ENCODE measurements at places on chromosomes 2 and 18.

- no peak for DNase-seq
Observed at GRCh38 chr18:54147439-54147838, 77.0 kb downstream of the MBD2 start.

DNA sequence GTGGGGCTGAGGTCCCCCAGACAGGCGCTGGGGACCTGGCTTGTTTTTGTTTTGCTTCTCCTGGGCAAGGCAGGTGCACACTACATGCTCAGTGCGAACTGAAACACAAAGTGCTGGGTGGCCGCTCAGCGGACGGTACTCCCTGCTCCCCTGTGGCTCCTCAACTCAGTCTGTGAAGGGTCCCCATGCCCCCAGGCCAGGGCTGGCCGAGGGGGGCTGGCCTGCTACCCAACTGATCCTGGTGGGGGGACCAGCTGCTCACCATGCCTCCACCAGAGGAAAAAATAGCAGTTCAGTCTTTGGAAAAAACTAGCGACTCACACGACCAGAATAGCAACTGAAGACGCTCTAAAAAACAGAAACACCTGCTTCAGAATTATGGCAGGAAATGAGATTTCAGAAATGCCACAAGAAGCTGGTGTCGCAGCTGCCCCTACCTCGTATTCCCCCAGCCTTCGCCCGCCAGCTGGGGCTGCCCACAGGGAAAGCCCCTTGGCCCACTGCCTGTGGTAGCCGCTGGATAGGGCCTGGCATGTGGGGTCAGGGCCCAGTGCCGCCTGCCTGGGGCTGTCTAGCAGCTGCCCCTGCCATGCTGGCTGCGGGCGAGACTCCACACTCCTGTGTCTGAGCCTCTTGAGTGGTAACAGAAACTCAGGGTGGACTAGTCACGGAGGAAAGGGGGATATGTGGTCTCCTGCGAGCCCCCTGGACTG, 43.7 kb downstream of the MEX3C start:
- no peak for DNase-seq

GRCh38 chr2:159185401-159186130, 100.9 kb downstream of the WDSUB1 start:
- peak; percentile 42 for DNase-seq

GRCh38 chr2:240128608-240129145, 7.4 kb downstream of the COPS9 start:
- no peak for DNase-seq

GRCh38 chr2:239380831-239381708, 19.8 kb downstream of the HDAC4 start:
- DNase-seq = no peak

DNA sequence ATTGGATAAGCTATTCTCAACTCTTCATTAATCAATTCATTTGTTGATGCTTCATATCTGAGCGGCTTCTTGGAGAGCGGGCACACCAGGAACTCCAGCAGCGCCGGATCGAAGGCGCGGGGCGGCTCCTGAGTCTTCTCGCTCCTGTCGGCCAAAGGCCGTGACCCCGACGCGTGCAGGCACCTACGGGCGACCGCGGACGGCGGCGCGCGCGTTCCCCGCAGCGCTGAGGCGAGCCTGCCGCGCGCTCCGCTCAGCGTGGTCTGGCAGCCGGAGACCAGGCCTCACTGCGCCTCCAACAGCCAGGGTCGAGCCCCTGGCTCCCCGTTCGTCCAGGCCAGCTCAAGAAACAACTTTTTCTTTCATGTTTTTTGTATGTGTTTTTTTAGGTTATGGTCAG, 97.5 kb downstream of the ICA1L start:
- no peak for DNase-seq

GRCh38 chr2:235347691-235348090, 146.2 kb upstream of the AGAP1 start:
- peak; percentile 75 for DNase-seq

- DNase-seq = no peak
Observed at GRCh38 chr2:10847008-10847407, 34.4 kb upstream of the PDIA6 start.

GRCh38 chr18:25510096-25510495, 158.1 kb upstream of the ZNF521 start:
- DNase-seq = no peak

GRCh38 chr2:236714080-236714479, 144.5 kb downstream of the ACKR3 start:
- no peak for DNase-seq

DNA sequence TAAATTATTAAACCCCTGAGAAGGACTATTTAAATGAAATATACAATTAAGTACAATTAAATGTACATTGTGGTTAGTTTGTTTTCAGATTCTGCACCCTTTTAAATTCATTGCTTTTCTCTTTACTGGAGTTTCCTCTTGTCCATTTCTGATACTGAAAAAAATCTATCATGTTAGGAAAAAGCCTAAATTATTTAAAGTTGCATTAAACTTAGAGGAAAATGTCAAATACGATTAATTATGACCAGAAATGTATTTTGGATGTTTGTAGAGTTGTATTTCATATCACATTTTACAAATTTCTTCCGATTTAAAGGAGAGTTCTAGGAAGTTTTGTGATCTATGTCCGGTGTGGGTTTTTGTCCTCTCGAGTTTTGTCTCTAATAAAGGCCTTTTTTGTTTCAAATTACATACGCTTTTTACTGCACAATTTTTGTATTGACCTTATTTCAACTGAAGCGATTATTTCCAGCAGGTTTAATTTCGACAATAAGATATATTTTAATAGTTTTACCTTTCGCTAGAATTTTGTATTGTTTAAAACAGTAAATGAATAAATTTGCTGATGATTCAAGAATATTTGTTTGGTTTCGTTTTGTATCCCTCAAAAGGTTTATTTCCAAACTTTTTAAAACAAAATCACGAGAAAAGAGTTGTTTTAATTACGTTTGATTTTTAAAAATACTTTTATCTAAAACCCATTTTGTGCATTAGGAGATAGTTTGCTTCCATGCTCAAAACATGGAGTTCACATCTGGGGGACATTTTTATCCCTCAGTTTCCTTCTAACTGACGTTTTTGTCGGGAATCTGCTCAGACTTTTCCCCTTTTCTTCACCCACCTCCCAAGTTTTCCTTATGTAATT, 3.3 kb upstream of the SATB2 start:
- DNase-seq = no peak

DNA sequence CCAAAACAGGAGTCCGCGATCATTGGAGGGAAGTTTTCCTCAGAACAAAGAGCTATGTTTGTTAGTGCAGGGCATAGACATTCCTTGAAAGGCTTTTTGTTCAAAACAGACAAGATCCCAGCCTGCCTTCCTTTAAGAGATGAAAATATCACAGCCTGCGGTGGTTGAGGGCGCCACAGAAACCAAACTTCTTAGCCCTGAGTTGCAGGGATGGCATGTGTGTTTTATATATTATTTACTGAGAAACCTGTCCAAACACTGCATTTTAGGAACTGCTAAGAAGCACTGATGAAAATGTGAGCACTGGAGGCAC, 57.5 kb upstream of the TMEM178A start:
- DNase-seq = no peak

GRCh38 chr2:101400506-101401325, 13.4 kb upstream of the CREG2 start:
- DNase-seq = no peak

GRCh38 chr2:190357600-190357999, 14.2 kb downstream of the INPP1 start:
- DNase-seq = no peak

DNA sequence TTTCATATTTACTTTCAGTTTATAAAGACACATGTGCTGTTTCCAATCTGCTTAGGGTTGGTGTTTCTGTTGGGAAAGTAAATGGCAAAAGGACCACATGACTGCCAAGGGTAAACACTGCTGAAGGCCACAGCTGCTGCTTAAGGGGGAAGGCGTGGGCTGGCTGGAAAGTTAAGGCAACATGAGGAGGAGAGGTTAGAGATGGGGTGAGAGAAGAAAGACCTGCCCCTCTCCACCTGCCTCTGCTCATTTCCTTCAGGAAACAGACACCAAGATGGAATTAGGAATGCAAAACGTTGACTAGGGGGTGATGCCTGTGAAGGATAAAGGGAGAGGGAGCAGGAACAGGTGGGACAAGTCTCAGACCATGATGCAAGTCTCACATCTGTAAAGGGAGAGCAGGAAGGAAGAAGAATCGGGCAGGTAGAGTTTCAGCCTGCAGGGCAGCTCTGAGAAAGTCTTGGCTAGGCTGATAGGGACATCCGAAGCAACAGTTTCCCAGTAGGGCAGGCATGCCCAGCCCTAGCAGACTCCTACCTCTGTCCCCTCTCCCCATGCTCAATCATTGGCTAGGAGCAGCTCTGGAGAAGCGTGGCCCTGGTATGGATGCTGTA, 86.0 kb downstream of the CDC42EP3 start:
- DNase-seq = peak; percentile 69

DNA sequence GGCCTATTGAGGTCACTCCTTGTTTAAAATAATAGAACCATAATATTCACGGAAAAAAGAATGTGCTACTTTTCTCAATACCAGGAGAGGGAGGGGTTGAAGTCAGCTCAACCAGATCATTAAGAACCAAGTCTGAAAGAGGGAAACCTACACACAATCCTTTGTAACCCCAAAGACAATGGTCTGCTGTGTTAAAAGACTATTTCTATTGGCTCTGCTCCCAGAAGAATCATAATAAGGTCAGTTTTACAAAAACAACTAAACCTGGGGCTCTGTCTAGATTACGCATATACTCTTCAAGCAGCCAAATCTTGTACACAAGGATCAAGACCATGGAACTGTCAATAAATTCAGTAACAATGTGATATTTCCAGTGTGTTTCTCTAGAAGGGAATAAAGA, 177.2 kb upstream of the CRIM1 start:
- no peak for DNase-seq

All from DMS53 (cell line).